ENCODE measurements at places on chromosomes 2 and 18.
A peak's percentile ranks its signal among the peaks of the same experiment; 100 is the strongest.

GRCh38 chr18:6414723-6415417 lies at the start of gene L3MBTL4:
L3MBTL4 (minus strand) TSS chr18:6414911; CDS start chr18:6311625, 103,286 bp downstream.
- no peak for DNase-seq

DNA sequence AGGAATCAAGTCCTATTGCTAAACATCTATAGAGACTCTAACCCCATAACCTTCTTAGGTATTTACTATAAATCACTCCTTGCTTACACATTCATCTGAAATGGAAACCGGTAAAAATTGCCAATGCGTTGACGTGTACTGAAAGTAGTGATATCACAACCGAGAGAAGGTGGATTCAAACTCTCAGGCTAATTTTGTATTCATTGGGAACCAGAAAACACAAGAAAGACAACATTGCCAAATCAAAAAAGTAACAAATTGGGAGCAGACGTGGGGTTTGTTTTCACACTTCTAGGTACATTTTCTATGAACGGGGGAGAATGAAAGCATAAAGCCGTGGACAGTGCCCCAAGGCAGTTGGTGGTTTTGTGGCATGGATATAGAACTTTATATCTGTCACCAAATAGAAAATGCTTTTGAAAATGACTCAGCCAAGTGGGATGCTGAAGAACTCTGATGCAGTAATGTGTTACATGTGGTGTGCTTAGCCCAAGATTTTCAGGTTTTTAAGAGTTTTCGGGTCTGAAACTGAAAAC lies 155.1 kb upstream of the RASGRP3 start:
- no peak for DNase-seq

DNA sequence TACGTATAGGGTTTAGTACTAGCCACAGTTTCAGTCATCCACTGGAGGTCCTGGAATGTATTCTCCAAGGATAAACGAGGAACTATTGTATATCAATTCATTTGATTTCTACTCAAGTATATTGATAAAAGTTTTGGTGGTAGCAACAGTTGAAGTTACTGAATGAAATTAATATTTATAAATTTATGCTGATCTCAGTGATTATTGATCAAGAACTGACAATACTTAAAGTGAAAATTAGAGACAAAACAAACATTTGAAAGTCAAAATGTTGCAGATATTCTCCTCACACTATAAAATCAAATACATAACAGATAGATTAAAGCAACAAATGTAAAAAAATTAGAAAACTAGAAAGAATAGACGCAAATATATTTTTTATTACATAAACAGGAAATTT lies 150.9 kb upstream of the SLC35G4 start:
- DNase-seq = no peak

DNA sequence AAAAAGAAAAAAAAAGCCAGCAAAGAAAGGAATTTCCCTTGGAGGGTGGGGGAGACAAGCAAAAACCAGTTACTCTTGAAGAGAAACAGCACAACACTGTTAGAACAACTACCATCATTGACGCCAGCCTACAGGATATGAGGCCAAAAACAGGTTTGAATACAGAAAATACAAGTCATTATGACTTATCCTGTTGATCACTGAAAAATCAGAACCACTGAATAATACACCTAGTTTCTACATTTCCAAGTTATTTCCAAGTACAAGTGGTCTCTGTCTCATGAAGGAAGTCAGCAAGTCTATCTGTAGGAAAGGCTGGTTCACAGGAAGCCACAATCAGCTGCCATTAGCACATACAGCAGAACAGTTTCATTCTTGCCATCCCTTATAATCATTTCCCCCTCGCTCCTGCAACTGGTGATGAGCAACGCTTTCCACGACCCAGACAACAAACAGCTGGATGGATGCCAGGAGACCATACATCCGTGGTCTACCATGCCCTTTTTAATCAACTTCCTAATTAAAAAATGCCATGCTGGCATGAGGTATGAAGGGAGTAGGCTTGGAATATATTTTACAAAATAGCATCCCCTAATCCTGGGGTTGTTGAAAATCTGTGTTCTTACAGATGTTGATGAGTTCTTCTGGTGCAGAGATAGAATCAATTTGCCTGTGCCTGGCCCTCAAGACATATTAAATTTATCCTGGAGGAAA lies 10.4 kb downstream of the MYT1L start:
- DNase-seq = no peak

GRCh38 chr2:48844417-48845155 lies 89.1 kb upstream of the LHCGR start:
- no peak for DNase-seq

GRCh38 chr2:212726403-212726802 lies 187.8 kb upstream of the ERBB4 start:
- DNase-seq = no peak

GRCh38 chr2:10017313-10017941 lies 25.9 kb upstream of the KLF11 start:
- DNase-seq = peak; percentile 20

DNA sequence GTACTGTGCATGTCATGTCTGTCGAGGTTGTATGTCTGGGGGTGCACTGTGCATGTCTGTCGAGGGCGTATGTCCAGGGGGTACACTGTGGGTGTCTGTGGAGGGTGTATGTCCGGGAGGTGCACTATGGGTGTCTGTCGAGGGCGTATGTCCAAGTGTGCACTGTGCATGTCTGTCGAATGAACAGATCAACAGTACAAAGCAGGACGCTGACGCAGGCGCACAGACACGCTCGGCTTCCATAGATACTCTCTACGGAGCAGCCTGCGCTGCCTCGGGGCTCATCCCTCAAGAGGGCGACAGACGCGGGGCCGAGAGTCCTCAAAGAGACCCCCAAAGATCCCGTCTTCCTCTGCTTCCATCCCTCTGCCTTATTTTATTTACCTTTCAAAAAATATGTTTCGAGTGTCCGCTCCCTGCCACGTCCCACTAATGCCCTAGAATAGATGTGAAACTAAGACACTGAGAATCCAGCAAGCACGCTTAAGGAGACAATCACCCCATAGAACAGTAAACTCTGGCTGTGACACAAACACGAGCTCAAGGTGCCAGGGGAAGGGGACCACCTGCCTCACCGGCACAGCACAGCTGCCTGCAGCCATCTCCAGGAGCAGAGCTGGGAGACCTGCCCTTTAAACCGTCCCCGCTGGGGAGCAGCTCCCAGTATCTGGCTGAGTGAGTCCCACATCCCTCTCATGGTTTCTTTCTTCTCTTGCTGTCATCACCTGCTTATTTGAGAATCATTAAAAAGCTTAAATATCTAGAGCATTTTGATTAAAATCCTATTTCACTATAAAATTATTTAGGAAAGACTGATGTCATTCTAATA lies 250.5 kb upstream of the MYT1L start:
- peak; percentile 36 for DNase-seq

DNA sequence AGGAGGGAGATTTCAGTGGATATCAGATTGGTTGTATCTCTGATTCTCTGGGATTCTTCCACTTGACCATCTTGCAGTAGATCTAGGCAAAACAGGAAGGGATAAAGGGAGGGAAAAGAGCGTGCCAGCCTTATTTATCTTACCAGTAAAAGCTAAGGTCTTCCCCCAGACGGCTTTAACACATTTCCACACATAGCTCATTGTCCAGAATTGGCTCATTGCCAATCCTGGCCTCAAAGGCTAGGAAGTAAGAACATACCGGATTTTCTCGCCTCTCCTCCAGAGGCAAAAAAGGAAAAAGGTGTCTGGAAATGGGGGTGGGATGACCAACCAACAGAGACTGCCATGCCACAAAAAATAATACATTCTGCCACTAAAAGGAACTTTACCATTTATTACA lies 411.6 kb upstream of the NRP2 start:
- no peak for DNase-seq

GRCh38 chr2:112907001-112907949 lies 3.7 kb upstream of the IL37 start:
- no peak for DNase-seq

GRCh38 chr2:11678306-11678960 lies 8.4 kb upstream of the NTSR2 start:
- DNase-seq = no peak

GRCh38 chr2:165536851-165537499 lies 67.5 kb downstream of the CSRNP3 start:
- no peak for DNase-seq

- no peak for DNase-seq
Observed at GRCh38 chr2:151891566-151892194, 63.5 kb upstream of the ARL5A start.

DNA sequence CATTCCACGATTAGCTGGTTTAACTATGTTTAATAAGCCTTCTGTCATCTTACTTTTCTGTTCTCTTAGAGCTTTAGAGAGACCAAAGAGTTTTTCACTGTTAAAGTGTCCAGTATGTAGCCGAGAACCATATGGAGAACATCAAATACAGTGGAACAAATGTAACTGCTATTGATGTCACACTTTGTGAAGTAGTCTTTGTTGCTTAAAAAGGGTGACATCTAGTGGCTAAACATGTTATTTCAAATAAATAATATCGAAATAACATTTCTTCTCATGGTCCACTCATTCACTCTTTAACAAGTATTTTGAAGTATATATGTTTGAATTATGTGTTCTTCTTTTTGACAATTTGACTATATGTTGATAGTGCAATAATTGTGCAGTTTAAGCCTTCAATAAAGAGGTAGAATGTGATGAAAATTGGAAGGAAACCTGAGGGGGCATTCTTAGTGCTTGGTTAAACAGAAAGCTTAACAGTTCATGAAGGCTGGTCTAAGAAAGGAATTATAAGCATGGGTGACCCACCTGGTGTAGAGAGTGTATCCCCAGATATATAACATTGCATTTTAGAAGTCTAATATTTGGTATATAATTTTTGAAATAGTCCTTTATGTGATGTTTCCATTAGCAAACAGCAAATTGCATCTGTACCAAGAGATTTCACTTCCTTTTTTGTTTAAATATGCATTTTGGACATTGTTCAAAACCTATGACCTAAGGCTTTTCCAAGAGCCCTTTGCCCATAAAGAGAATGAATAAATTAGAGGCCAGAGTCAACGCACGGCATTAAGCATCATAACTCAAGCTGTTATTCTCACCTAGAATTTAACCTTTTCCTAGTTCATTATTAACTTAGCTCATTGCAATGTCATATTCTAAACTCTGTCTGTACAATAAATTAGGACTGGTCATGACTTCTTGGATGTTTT lies 112.1 kb downstream of the KYNU start:
- no peak for DNase-seq

DNA sequence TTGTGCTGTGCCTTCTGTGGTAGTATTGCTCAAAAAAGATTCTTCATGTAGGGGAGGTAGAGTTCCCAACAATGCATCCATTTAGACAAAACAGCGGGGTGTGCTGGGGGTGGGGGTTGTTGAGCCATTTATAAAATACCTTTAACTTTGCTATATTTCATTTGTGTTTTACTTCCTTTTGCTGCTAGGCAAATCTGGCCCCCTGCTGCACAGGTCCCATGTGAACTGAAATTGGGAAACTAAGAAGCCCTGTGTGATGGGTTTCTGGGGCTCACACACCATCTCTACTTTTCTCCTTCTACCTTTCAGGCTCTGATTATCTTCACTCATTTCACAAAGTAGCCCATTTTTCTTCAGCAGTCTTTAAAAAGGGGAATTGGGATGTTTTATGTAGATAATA lies 52.7 kb upstream of the ITGA4 start:
- no peak for DNase-seq

- peak; percentile 62 for DNase-seq
Observed at GRCh38 chr18:48800876-48801727, 149.7 kb downstream of the SMAD7 start.

- DNase-seq = no peak
Observed at GRCh38 chr18:26741758-26742157, 123.7 kb downstream of the AQP4 start.

GRCh38 chr2:202941771-202942170 lies 29.7 kb downstream of the CARF start:
- no peak for DNase-seq

DNA sequence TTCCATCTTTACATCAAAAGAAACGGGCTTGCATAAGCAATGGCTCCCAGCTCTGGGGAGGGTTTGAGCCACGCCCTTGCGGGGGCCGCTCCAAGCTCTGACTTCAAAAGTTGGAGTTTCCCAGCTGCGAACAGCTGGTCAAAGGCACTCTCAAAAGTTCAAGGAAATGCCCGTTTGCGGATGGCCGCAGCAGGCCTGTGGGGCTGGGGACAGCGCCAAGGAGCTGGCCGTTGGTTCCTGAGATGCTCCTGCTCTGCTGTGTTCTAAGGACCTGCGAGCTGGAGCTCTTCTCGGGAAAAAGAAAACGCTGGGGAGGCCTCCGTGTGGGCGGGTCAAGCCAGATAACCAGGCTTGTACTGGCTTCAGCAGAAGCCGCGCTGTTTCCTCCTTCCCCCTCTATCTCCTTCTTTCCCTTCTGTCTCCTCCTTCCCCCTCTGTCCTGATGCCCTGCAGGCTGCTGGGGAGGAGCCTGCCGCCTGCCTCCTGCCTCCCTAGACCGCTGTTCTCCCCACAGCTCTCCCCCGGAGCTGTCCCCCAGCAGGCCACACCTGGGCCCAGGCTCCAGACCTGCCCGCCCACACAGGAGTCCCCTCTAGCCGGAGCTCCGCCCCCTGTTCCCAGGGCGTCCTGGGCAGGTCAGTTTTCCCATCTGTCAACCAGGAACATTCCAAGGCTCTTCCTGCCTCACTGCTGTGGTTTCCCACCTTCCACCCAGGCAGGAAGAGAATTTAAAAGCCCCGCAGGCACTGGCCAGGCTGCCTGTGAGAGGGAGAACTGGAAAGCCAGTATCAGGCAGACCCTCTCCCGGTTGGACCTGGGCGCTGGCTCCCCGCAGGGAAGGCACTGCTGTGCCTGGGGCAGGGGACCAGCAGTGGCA lies 14.1 kb downstream of the KLF11 start:
- peak; percentile 76 for DNase-seq

Measured in aorta (tissue), 5 donors.